ENCODE measurements at places on chromosomes 16 and 17.

DNA sequence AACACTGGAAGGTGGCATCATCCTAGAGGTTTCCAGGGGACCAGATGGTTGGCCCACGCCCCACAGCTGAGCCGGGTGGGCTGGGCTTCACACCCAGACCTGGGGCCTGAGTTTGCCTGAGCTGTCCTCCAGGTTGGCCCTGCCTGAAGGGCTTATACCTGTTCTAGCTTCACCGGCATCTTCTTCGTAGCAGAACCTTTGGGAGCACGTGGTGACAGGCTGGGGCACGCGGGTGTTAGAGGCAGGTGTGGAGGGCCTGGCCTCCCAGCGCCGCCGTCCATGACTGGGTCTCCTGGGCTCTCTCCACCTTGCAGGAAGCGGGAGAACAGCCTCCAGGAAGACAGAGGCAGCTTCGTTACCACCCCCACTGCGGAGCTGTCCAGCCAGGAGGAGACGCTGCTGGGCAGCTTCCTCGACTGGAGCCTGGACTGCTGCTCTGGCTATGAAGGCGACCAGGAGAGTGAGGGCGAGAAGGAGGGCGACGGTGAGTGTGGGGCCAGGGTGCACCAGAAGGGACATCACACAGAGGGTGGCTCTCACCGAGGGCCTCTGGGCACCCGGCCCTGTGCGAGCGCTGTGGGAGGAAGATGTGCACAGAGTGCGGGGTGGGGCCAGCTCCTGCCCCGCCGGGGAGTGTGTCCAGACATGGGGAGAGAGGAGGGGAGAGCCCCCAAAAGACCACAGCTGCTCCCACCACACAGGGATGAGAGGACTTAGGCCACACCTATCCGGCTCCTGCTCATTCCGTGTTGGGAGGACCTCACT is 4.6 kb upstream of the TEDC2 start:
- DNase-seq: no peak

DNA sequence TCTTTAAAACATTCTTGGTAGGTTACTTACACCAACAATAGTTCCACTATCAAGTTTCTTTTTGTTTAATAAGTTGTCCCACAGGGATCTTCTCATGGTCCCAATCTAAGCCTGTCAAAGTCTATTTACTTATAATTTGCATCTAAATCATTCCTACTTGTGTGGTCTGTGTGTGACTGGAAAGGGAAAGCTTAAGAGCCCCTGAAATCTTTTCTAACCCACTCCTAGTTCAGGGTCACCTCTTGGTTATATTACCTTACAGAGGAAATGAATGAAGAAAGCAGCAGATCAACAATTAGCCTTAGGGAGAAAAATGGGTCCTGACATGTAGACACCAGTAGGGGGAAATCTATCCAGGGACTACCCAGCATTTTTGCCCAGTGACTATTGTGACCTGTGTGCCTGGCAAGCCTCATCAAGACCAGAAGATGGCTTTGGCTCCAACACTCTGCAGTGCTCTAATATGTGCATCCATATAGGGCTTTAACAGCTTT is 110.4 kb upstream of the HAS3 start:
- DNase-seq: no peak

GRCh38 chr16:86631444-86631843 is 53.1 kb downstream of the FOXL1 start:
- DNase-seq: no peak

GRCh38 chr16:10312784-10313724 is 72.8 kb upstream of the ATF7IP2 start:
- DNase-seq: no peak

- DNase-seq: no peak
Measured at GRCh38 chr17:5694551-5694950, 110.2 kb upstream of the NLRP1 start.

DNA sequence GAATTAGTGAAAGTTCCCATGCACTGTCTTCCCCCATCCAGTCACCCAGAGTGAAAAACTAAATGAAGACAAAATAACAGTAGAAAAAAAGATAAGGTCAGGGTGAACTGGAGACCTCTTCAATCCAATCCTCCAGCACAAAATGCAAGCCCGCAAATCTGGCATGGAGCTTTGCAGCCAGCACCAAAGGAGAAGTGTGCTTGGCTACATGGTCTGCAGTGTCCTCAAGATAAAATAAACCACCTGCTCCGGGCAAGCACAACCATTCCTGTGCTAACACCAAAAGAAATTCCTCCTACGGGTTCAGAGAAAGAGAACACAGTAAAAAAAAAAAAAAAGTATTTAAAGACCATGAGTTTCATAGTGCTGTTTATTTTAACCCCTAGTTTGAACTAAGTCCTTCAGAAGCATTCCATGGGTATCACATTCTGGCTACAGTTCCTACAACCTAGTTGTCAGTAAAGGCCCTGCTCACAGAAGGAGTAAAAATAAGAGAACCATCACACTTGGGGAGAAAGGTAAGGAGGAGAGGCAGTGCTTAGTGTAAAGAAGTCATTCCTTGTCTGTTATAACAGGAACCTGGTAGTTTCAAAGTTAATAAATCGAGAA is 109.1 kb downstream of the GAS7 start:
- DNase-seq: no peak

DNA sequence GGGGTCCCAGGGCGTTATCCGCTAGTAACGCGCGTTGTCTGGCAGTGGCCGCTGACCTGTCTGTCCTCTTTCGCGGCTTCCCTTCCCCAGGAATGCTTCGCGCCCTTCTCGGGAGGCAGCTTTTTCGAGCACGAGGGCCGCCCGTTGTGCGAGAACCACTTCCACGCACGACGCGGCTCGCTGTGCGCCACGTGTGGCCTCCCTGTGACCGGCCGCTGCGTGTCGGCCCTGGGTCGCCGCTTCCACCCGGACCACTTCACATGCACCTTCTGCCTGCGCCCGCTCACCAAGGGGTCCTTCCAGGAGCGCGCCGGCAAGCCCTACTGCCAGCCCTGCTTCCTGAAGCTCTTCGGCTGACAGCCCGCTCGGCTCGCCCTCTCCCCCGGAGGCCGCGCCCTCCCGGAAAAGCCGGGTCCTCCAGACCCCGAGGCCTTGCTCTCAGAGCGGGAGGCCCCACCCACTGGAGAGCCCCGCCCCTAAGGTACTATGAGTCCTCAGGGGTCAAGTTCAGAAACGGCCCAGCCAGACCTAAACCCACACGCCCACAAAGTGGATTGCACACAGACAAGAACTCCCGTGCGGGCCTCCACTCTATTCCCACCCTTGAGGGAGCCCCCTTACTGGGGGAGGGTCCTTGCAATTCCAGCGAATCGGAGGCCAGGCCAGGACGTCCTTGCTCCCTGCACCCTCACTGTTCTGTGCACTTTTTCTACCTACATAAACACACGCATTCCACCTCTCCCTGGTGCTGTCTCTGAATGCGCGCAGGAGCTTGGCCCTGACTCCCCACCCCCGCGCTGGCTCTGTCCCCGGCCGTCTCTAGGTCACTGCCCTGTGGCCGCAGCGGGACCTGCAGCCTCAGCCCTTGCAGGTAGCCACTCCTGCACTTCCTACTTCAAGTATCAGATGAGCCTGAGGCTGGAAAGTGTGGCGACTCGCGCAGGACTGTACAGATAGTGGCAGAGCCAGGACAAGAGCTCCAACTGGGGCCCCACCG is 5.4 kb upstream of the SLC5A2 start:
- peak; percentile 47 for DNase-seq

- DNase-seq: no peak
Measured at GRCh38 chr17:28524476-28525424, 18.6 kb downstream of the FOXN1 start.

DNA sequence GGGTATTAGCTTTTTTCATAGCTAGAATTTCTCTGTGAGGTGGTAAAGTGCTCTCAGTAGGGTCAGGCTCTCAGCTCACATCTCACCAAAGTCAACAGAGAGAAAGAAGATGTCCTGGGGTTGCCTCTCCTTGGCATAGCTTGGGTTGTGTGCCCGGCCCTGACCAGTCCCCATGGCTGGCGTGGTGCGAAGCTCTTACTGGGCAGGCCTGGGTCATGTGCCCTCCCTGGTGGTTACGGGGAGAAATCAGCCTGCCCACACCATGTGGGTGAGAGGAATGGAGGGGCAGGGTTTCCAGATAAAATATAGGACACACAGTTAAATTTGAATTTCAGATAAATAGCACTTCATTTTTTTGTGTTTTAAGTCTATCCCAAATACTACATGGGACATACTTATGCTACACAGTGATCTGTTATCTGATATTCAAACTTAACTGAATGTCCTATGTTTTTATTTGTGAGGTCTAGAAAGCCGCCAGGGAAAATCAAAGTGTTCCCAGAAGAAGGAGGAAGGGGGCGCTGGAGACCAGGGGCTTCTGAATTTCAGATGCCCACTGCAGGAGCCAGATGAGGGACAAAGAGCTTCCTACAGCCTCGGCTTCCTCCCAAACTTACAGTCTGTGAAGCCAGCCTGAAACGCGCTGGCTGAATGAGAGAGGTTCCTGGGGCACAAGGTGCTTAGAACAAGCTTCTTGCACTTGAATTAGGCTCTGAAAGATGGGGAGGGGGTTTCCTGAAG is 45.4 kb downstream of the NKD1 start:
- peak; percentile 25 for DNase-seq

DNA sequence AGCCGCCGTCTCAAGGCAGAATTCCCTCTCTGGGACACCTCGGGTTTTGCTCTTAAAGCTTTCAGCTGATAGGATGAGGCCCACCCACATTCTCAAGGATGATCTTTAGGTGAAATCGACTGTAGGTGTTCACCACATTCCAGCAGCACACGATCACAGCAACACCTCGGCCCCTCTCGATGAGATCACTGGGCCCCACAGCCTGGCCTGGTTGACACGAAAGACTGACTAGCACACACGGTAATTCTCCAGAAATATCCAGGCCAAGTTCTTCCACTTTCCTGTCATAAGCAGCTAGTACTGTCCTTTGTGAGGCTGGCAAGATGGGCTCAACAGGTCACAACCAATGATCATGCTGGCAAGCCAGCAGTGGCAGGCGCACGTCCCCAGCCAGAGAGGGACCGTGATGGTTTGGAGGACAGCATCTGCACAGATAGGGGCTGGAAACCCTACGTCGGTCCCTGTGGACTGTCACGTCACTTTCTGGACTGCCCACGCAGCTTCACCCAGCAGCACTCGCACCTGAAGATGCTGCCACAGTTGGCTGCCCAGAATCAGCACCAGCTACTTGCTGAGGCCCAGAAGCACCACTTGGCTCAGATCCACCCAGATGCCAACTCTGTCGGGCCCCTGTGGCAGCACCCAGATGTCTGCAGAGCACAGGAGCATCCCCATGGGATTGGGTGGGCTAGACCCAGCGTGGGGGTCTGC is 17.4 kb downstream of the TMC6 start:
- DNase-seq: no peak

- peak; percentile 52 for DNase-seq
Measured at GRCh38 chr16:85622683-85623082, 9.6 kb downstream of the GSE1 start.

GRCh38 chr17:71229070-71229469 is 891.8 kb upstream of the SOX9 start:
- no peak for DNase-seq

- DNase-seq: no peak
Measured at GRCh38 chr17:17792551-17793377, 44.0 kb downstream of the SREBF1 start.

DNA sequence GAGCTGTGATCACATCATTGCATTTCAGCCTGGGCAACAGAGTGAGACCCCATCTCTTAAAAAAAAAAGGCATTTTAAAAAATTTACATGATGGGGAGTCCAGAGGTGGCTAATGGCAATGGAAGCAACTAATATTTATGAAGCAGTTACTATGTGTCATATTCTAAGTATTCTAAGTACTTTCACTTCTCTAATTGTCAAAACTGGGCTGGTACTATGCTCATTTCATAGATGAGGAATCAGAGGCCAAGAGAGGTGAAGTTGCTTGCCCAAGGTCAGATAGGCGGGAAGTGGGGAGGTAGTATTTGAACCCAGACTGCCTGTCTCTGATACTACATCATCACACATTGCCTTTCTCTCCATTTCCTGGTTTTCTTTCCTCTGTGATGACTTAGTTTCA is 50.7 kb downstream of the SLC5A11 start:
- DNase-seq: no peak

GRCh38 chr17:82566129-82566960 is 46.8 kb downstream of the FOXK2 start:
- no peak for DNase-seq

DNA sequence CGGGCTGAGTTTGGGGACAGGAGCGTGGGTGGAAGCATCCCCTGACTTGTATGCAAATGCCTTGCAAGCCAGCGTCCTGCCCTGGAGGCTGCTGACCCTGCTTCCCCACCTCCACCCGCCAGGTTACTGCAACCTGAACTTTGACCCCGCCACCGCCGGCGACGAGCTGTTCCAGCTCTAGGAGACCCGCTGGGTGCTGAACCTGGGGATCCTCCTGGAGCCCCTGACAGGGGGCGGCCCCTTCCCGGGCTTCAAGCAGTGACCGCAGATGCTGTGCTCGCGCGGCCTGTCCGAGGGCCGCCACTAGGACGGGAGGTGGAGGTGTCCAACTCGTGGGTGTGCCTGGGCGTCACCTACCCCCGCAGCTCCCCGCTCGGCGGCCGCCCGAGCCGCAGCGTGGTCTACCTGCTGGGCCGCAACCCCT is 10.7 kb upstream of the SLC16A5 start:
- no peak for DNase-seq

DNA sequence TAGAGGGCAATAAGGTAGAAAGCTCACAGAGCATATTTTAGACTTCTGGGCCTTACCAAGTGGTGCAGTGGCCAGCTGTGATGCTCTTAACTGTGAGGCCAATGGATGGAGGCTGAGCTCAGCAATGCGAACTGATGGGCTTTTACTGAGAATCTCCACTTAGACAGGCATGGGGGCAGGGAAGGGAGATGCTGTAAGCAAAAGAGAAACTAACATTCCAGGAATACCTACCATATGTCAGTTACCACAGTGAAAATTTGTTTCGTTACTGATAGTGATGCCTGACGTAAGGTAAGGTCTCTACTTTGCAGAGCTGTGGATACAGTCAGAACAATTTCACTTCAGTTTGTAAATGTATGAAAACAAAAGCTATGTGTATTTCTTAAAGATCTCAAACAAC is 250.6 kb upstream of the ZFHX3 start:
- DNase-seq: peak; percentile 60

- no peak for DNase-seq
Measured at GRCh38 chr16:54677308-54677950, 253.2 kb upstream of the IRX5 start.

DNA sequence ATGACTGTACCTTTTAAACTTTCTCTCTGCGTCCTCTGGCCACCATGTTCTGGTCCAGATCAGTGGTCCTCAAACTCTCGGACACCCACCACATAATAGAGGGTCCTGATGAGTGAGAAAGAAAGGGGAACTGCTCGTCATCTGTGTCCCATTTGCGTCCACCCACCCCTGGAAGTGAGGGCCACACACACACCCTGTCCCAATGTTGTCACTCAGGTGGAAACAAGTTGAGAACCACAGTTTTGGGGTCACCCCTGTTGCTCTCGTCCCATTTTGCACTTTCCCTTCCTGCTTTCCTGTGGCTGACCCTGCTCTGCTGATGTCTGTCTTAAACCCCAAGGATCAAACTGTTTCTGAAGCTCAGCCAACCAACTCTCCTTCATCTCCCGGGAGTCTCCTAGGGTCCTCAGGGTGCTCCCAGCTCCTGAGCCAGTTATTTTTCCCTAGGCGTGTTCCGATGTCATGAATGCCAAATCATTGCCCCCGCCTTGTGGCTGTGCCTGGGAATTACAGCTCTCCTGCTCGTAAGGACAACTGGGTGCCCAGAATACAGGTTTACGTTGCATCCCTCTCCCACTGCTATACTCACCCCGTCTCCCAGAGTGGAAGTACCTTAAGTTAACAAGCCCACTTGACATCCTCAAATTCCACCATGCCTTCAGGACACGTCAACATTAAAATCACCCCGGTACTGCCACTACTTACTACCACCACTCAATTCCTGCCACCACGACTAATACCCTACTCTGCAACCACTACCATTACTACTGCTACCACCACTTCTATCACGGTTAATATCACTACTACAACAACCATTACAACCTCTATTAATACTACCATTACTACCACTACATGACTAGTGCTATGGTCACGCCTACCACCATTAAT is 26.0 kb upstream of the HNF1B start:
- peak; percentile 21 for DNase-seq

Measured in SK-N-DZ (cell line).